ENCODE measurements at places on chromosomes 3 and 15.

- no peak for DNase-seq
Observed at GRCh38 chr3:117567906-117568305, 858.3 kb downstream of the TUSC7 start.

- DNase-seq, result no peak
Observed at GRCh38 chr15:37125143-37125542, 24.8 kb upstream of the MEIS2 start.

- DNase-seq, result no peak
Observed at GRCh38 chr15:64703632-64703959, 71.8 kb downstream of the RBPMS2 start.

GRCh38 chr3:5638550-5638949, 451.0 kb downstream of the EDEM1 start:
- no peak for DNase-seq

DNA sequence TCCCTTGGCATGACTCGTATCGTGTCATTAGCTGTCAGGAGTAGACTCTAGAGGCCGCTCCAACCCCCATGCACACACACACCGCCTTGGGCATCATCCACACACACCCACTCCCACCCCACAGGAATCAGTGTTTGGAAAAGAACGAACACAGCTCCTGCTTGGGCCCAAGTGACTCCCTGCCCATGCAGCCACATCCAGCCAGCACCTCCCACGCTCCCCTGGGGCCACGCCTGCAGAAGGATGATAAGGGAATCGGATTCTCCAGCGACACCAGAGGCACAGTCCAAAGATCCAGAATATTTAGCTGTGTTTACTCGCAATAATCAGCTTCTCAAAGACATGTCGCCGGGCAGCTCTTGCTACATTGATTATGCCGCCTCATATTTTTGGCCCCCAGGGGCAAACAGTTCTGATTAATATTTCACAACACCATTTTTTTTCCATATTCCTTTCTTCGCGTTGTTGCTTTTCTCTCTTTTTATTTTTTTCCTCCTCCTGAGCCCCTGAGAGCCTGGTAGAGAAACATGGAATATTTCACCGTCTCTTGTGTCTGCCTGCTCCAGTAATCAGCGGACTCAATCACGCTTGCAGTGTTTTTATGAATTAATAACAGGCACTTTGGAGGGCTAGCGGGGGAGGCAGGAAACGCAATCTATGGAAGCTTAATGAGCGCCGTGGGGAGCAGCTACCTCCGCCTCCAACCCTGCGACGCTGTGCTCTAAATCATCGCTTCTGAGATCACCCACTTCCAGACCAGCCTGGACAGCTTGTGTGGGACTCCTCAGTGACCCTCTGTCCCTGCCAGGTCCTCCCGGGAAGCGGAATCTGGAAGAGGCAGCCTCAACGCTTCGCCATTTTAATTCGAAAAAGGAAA, 221.4 kb downstream of the TLE3 start:
- DNase-seq, result no peak

- DNase-seq, result no peak
Observed at GRCh38 chr3:102079809-102080197, 230.5 kb downstream of the NFKBIZ start.

DNA sequence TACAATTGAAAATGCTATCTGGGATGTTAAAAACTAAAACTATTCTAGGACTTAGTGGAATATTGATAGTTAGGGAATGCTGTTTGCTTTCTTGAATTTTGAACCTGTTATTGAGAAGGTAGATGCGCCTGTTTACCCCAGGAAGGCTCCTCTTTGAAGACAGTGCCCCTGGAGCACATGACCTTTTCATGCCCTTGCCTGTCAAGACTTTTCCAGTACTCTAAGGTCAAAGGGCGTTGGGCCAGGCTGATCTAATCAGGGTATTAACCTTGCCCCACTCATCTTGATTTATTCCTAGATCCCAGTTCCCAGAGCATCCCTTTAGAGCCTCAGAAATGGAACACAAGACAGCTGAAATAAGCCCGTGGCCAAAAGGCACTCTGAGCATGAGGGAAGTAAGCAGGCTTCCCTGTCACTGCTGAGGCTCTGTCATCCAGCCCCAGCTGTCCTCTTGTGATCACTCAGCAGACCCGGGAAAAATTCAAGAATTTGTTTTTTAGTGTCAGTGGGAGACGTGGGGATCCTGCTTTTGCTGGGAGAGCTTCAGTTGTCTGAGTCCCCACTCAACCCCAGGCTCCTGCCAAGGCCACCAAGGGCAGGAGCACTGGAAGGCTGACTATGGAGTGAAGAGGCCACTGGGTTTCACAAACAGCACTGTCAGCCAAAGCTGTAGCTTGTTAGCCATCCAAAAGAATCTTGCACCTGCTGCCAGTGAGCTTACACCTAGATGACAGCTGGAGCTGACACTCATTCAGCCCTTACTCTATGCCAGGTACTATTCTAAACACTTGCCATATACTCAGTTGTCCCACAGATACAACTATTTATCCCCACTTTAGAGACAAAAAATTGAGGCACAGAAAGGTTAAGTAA, 169.0 kb downstream of the PGPEP1L start:
- no peak for DNase-seq

- no peak for DNase-seq
Observed at GRCh38 chr3:79039192-79039591, 728.6 kb downstream of the ROBO1 start.

DNA sequence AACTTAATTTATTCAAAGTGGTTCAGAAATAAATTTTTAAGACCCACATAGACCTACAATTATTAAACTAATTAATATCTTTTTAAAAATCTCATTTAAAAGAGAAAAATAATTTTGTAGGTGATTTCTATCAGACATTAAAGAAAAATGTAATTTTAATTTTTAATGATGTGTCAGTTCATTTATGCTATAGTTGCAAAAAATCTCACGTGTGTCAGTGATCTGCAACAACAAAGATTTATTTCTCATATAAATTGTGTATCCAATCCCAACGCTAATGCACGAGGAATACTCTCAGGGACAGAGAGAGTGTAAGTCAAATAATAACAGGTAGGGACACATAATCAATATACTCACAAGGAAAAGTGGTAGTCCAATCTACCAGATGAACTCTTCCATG, 456.6 kb upstream of the CCDC54 start:
- no peak for DNase-seq

GRCh38 chr3:159924411-159924810, 64.2 kb upstream of the IL12A start:
- DNase-seq, result no peak

DNA sequence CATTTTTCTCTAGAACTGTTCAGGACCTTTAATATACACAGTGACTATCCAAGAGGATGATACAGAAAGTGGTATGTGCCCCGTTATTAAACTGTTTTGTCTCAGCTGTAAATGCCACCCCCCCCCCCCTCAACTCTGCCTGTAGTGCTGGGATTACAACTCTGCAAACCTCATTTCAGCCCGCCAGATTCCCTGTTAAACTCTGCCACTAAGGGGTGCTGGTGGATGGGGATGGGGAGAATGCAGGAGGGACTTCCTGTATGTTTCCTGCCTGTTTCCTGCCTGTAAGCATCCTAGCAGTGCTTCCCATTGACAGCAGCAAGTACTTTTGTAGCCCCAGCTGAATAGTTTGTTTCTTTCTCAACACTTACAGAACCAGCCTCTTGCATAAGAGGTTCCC, 301.7 kb upstream of the RORA start:
- no peak for DNase-seq

- DNase-seq, result no peak
Observed at GRCh38 chr3:134198414-134198813, 52.2 kb downstream of the RYK start.

- no peak for DNase-seq
Observed at GRCh38 chr15:100999369-100999768, 80.2 kb downstream of the LRRK1 start.

GRCh38 chr3:169149349-169149890, 514.1 kb downstream of the MECOM start:
- peak; percentile 82 for DNase-seq

- no peak for DNase-seq
Observed at GRCh38 chr3:22088204-22088603, 337.2 kb upstream of the ZNF385D start.

DNA sequence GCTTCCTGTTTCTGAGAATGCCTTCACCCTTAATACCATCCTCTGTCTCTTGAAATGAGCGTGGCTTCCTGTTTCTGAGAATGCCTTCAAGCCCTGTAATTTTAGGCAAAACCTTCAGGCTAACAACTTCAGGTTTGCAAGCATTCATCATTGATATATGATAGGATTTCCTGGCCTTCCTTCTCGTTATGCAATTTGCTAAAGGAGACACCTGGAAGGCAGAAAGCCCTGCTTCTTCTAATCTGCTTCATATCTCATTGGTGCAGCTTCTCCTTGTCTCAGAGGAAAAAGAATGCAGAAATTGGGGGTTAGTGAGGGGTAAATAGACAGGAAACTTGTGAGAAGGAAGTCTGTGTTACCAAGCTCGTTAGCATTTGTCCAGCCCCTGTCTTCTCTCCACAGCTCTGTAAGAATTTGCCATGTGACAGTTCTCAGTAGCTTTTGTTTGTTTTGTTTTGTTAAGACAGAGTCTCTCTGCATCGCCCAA, 7.3 kb downstream of the ARL6IP5 start:
- peak; percentile 56 for DNase-seq

DNA sequence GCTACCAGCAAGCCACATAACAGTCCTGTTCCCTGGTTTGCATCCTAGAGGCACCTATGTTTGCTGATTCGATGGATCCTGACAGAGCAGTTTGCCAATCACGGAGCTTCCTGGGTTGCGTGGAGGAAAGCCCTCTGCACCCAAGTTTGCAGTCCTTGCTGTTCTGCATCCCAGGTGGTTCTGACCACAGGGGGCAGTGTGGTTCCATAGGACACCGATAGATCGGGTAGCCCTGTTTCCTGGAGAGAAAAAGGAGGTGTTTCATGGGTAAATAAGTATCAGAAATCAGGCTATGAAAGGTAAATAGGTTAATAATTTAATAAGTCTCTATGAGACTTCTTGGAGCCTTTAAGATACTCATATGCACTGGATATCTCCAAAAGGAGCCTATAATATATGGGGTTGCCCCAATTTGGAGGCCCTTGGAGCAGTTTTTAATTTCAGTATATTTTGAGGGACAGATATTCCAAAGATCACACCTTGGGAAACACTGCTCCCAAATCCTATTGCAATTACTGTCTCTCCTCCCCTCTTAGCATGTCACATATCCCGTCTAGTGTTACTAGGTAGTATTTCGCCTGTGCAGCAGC, 194.6 kb upstream of the TPM1 start:
- peak; percentile 24 for DNase-seq

GRCh38 chr3:51670053-51670822, 814 bp upstream of the TEX264 start:
- DNase-seq, result no peak

GRCh38 chr15:37903919-37904625, 30.4 kb upstream of the TMCO5A start:
- no peak for DNase-seq

GRCh38 chr3:45119824-45120358, 26.3 kb downstream of the CDCP1 start:
- DNase-seq, result no peak

DNA sequence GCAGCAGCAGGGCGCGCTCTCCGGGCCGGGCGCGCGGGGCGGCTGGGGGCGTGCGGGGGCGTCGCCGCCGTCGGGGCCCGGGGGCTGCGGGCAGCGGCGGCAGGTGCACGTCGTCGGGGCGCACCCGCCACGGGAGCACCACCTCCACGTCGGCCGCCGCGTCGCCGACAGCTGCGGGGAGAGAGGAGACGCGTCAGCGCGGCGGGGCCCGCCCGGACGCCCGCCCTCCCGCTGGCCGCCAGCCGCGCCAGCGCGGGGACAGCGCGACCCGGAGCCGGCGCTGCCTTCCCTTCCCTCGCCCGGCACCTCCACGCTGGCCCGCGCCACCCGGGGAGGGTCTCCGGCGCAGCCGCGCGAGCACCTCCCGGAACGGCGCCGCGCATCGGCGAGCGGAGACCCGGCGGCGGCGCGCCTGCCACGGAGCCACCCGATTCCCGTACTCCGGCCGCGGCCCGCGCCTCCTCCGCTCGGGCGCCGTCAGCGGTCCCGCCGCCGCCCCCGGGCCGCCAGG, 481 bp downstream of the ADAMTS17 start:
- DNase-seq, result no peak
